Pons (tissue), 1 donor: ENCODE measurements at places on chromosomes 7 and 10.

GRCh38 chr10:24425151-24425550, 216.2 kb downstream of the KIAA1217 start:
- DNase-seq, result no peak

GRCh38 chr7:99505324-99505662, 831 bp downstream of the ZKSCAN5 start:
- DNase-seq, result no peak

DNA sequence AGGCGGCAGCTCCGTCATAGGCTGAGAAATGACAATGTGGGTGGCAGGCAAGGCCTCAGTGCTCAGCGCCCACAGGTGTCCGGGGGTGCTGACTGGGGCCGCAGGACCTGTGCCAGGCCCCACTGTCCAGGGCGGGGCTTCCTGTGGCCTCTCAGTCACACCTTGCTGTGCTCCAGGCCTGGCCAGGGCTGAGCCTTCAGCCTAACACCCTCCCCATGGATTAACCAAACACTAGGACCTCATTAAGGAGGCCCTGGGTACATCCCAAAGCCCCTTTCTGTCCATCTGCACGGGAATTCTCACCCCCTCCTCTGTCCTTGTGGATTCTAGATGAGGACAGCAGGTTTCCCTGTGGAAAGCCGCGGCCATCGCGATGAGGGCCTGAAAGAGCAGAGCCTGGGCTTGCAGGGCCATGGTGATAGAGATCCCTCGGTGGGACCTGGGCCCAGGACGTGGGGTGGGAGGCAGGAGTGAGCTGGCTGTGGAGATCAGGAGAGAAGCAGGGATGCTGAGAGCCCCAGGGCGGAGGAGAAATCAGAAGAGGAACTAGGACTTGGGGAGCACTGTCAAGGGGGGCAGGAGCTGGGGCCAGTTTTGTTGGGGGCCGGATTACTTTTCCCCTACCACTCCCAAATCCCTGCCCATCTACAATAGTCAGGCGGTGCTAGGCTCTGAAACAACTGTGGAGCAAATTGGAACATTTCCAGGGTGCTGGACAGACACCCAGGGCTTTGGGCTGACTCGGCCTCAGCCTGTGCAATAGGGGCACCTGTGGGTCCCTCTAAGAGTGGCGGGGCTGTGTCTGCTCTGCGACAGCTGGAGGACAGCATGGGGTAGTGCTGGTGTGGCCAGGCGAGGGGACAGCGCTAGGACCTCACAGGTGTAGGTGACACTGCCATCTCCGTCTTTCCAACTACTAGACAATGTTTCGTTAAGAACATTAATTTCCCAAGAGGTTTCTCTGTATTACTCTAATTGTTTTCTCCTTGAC, 23.3 kb upstream of the MNX1 start:
- DNase-seq, result no peak

- no peak for DNase-seq
Measured at GRCh38 chr7:77532247-77532646, 4.8 kb upstream of the PTPN12 start.

GRCh38 chr10:72126872-72127232, 38.5 kb upstream of the SPOCK2 start:
- DNase-seq, result no peak

- DNase-seq, result no peak
Measured at GRCh38 chr10:81116201-81116600, 578.5 kb downstream of the SH2D4B start.

DNA sequence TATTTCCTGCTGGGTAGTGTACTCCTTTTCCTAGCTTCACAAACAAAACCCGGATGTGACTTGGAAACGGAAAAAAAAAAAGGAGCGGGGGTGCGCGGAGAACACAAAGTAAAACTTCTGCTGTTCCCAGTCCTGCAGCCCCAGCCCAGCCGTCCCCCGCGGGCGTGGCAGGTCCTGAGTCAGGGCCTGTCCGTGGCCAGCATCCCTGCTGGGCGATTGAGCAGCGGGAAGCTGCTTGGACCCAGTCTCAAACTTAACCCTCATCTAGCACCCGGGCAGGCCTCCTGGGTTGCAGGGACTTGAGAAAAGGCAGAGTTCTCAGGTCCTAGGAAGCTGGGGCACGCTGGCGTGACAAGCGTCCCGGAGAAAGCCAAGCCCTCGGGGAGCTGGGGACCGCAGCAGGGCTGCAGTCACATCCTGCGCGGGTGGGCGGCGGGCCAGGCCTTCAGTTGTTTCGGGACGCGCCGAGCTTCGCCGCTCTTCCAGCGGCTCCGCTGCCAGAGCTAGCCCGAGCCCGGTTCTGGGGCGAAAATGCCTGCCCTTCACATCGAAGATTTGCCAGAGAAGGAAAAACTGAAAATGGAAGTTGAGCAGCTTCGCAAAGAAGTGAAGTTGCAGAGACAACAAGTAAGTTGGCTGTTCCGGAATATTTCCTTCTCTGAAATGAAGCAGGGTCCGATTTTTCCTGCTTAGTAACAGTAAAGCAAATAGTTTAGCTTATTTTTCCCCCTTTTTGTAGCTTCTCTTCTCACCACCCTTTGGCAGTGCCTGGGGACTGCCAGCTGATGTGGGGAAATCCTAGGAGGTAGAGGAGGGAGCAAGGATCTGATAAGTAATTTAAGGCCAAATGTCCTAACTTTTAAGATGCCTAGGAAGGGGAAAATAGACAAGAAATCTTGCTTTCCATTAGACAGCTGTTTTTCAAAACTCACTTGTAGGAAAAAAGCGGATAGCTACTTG, at the start of gene GNG11:
GNG11 (plus strand) TSS at position 129 of the 960 bp plus-strand sequence; CDS start at position 532, 403 bp downstream.
- DNase-seq, result peak; percentile 23

DNA sequence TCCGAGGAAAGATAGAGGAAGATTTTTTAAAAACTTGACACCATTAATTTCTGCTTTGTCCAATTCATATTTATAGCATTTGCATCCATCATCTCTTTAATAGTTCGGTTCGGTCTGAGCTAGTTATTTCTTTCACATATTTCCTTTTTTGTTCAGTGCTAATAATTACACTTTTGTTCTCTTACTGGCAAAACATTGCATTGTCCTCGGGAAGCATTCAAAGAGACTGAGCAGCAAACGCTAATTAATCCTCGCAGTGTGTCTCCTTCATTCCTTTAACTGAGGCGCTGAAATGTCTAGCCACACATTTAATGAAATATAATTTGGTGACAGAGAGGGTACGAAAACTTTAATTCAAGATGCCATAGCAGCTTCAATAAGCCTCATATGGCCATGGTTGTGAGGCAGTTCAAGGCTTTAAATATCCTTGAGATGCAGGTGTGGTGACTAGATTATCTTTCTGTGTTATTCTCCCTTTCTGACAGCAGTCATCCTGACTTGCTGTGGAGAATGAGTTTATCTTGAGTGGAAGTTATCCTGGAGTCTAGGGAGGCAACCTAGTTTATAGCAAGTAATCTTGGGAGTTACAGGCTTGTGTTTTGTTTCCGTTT, 431.4 kb downstream of the SDK1 start:
- DNase-seq, result peak; percentile 65

DNA sequence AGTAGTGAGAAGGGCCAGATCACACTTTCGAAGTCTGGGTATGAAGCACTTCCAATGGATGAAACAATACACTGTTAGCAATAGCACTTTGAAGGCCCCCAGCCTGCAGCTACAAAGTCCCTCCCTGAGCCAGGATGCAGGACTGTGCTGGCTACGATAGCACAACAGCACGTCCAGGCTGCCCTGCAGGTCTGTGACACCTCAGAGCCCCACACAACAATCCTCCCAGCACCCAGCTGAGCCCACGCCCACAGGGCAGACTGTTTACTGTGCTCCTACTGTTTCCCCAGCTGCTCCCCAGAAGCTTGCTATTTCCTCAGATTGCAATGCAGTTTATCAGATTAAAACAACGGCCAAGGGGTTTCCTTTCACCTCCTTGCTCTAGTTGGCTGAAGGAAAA, 71.4 kb downstream of the HTR5A start:
- DNase-seq, result no peak

DNA sequence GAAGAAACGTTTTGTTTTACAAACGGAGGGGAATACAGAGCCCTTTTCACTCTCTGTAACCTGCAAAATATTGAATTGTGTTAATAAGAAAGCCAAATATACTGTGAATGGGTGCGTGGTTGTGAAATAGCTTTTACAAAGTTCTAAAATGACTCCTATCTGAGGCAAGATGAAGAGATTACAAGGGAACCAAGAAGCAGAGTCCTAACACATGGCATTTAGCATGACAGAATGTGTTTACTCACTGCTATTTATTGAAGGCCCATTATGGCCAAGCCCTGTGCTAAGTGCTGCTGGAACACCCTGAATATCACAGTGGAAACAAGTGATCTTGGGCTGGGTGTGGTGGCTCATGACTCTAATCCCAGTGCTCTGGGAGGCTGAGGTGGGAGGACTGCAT, 12.9 kb downstream of the JCAD start:
- DNase-seq, result no peak

- DNase-seq, result no peak
Measured at GRCh38 chr7:47290466-47290865, 291.4 kb downstream of the TNS3 start.

DNA sequence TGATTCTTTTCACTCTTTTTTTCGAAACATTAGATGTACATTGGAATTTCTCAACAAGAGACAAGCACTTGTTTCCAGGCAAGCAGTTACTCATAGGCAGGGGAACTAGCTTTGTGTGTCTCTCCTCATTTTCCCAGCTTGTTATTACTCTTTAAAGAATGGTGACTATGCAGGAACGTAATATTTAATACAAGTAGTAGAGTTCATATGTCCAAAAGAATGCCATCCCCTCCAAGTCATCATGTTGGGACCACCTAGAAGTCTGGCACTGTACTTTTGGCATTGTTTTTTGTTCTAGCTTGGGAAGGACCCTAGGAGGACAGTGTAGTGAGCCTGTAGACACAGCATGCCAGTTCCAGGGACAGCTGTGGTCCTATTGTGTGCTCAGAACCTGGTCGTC, 650.7 kb downstream of the INHBA start:
- DNase-seq, result no peak
